ENCODE measurements at places on chromosomes 13 and 19. TPM values are rescaled to one million over a fixed set of nuclear protein-coding genes. Genes with fewer than 3 reads are reported as not detected.

Gene TEX101
- total RNA-seq: not detected

Gene FGF21
- not detected for total RNA-seq

Gene TNFAIP8L1
- total RNA-seq: 15.9 TPM

Gene TLE6
- total RNA-seq: not detected

Gene LIN37
- 11.7 TPM for total RNA-seq

Gene CAPN12
- total RNA-seq: 6.1 TPM

Gene STAP2
- total RNA-seq: 2.2 TPM

Gene WDR87
- total RNA-seq: not detected

Gene WDR88
- not detected for total RNA-seq

Gene AP1M2
- total RNA-seq: not detected

Gene CATSPERD
- total RNA-seq: not detected

Gene CNN1
- not detected for total RNA-seq

Gene SYNGR4
- total RNA-seq: not detected

Gene LGALS16
- total RNA-seq: not detected

Gene MPND
- 12.2 TPM for total RNA-seq

Gene ZFP14
- total RNA-seq: 4.8 TPM

Gene KLHL1
- not detected for total RNA-seq

Gene KCNC3
- total RNA-seq: 1.4 TPM

Gene FCGBP
- 8.4 TPM for total RNA-seq

Gene NKPD1
- total RNA-seq: 0.72 TPM

Gene KLK3
- total RNA-seq: not detected

Gene CERS1
- not detected for total RNA-seq
